NCI-H460 (cell line): ENCODE measurements at places on chromosomes 1 and 21.

GRCh38 chr1:3471356-3472087 lies 17.1 kb downstream of the ARHGEF16 start:
- peak; percentile 64 for DNase-seq

GRCh38 chr1:86149591-86149990 lies 7.0 kb downstream of the COL24A1 start:
- no peak for DNase-seq

- no peak for DNase-seq
Observed at GRCh38 chr1:218211241-218211640, 73.9 kb upstream of the RRP15 start.

GRCh38 chr1:54408147-54409066 lies 2.2 kb upstream of the SSBP3 start:
- DNase-seq, result no peak

DNA sequence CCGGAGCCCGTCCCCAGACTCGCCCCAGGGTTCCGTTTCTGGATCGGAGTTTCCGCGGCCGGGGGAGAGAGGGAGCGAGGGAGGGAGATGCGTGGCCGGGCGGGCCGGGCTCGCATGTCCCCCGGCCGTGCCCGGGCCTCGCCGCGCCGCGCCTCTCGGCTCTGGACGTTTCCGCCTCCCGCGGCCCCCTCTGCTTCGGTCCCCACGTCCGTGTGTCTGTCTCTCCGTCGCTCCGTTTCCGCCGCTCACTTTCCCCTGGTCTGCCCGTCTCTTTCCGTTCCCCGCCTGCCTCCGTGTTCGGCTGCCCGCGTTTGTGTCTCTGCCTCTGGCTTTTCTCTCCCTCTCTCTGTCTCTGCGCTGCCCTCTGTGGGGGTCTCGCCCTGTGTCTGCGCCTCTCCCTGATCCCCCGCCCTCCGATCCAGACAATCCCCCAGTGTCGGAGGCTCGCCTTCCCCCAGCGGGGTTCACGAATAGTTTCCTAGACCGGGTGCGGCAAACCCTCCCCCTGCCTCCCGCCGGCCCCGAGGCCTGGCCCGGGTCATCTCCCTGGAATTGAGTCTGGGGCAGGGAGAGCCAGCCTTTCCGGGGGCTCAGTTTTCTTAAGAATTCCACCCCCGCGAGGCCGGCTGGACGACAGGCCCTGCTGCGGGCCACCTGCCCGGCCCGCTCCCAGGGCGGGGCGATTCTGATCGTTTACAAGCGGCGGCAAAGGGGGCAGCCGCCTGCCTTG lies 735 bp downstream of the NBL1 start:
- no peak for DNase-seq

- no peak for DNase-seq
Observed at GRCh38 chr21:42084079-42084478, 13.0 kb downstream of the UMODL1 start.

DNA sequence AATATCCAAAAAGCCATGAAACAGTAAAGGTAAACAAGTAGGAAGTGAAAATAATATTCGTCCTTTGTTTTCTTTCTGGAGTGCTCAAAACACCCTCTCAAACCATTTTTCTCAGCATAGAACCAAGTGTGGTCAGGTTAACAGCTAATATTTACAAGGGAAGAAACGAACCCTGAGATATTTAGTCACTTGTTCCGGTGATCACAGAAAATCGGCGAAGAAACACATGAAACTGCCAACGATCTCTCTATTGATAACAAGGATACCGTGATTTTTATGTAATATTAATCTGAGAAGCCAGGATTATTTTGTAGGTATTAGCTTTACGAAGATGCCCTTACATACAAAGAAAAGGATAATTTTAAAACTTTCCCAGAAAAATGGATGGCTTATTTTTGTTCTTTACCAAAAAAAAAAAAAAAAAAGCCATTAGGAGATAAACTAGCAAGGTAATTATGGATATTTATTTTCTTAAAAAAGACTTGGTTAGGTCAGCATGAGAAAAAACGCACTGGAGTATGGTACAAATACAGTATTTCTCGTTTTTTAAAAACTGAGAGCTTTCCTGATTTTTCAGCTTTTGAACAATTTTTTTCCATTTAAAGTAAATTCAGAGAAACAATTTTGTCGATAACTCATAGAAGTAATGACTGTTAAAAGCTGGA lies 107.3 kb upstream of the HNRNPU start:
- no peak for DNase-seq

DNA sequence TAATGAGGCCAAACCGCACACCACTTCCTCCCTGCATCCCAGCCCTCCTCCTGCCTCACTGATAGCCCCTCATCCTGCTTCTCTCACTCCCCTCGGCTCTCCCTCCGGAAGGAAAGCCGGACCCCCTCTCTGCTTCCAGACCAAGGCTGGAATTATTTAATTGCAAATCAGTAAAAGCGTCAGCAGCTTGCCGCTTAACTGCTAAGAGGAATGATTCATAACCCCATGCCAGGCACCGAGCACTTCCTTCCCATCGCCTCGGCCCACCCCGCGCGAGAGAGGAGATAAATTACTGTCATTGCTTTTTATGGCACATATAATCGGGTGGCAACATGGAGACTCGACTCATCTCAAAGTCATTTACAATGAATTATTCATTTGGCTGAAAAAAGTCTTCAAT lies 77.3 kb downstream of the UBIAD1 start:
- DNase-seq, result no peak

GRCh38 chr1:241771117-241771516 lies 76.9 kb upstream of the EXO1 start:
- DNase-seq, result no peak

- DNase-seq, result no peak
Observed at GRCh38 chr1:86085741-86086409, 70.7 kb downstream of the COL24A1 start.

DNA sequence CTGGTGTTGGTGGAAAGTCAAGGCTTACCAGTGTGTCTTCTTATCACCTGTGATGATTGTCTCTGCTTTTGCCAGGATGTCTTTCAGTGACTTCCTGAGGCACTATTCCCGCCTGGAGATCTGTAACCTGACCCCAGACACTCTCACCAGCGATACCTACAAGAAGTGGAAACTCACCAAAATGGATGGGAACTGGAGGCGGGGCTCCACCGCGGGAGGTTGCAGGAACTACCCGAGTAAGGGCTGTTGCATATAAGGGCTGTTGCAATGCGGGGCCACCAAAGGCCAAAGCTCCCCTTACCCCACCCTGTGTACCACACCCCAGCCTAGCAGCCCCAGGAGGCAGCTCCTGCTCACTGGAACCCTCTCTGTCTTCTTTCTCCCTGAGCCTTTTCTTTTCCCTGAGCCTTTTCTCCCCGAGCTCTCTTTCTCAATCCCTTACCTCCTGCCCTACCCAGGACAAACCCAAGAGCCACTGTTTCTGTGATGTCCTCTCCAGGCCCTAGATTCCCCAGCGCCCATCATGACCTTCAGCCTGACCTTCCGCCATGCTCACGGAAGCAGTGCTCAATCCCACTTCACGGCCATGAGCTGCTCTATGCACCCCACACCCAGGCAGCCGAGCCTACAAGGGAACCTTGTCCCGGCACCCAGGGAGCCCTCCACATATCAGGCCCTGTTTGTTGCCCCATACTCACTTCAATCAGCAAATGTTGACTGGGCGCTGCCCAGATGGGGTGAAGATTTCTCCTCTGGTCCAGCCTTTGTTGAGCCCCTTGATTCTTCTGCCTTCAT lies 40.6 kb downstream of the CAPN2 start:
- DNase-seq, result no peak

DNA sequence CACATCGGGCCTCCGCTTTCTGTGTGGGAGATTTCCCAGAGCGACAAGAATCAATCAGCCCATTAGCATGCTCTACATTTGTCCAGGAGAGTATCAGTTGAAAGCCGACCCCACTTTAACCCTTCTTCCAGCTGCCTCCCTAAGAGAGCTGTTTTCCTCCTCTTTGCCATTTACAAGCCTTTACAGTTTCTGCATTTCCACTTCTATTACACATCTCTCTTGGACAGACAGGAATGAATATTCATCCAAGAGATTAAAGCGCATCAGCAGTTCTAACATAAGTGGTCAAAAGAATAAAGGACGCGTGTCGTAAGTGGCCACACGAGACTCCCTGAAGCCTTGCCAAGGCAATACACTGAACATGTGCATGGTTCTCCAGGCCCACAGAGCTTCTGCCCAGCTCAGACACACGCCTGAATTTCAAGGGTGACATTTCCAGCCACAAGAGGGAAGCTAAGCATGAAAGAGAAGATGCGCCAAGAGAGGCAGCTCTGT lies 47.3 kb downstream of the FAM78B start:
- no peak for DNase-seq

DNA sequence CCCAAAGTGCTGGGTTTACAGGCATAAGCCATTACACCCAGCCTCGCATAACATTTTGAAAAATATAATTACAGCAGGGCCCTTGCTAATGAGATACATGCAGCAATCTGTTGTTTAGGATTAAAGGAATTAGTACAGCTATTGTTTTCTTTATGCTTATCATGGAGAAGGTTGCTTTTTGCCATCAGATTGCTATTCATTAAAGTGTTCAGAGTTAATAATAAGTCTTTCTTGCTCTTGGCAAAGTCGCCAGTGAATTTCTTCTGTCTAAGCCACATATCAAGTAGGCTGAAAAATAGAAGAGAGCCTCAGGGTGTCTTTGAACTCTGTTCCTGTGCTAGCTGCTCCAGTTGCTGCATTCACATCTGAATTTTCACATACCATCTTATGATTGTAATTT lies 144.1 kb downstream of the POU2F1 start:
- no peak for DNase-seq

DNA sequence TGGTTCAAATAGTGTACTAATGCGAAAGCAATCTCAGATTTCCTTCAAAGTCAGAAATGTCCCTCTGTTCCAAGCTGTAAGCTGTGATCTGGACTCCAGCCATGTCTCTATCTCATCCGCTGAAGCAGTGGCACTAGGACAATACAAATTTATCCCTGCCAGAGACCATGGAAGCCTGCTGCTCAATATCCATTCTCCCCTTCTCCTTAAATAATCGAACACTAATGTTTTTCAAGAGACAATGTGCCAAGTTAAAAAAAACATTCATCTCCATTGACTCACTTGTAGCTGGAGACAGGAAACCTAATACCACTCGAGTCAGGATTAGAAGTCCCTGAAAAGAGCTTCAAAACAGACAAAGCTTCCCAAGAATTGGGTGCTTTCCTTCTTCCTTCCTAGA lies 38.5 kb upstream of the PGBD5 start:
- no peak for DNase-seq

DNA sequence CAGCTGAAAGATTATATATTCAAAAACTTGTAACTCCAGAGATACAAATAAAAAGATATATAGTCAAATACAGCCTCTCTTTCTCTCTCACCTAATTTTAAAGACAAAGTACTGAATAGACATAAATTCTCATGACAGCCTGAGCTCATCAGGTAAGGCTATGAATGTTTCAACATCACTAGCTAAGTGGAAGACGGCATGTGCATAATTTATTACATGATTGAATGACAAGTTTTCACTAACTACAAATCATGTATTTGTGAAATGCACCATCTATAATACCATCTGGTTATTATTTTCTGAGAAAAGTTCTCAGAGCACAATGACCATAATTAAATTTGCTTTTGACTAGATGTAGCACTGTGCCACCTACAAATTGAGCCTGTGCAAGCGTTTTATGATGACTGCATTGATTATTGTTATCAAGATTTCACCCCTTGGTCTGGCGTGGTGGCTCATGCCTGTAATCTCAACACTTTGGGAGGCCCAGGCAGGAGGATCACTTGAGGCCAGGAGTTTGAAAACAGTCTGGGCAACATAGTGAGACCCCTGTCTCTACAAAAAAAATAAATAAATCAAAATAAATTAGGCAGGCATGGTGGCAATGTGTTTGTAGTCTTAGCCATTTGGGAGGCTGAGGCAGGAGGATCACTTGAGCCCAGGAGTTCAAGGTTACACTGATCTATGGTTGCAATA lies 128.2 kb downstream of the APP start:
- no peak for DNase-seq

DNA sequence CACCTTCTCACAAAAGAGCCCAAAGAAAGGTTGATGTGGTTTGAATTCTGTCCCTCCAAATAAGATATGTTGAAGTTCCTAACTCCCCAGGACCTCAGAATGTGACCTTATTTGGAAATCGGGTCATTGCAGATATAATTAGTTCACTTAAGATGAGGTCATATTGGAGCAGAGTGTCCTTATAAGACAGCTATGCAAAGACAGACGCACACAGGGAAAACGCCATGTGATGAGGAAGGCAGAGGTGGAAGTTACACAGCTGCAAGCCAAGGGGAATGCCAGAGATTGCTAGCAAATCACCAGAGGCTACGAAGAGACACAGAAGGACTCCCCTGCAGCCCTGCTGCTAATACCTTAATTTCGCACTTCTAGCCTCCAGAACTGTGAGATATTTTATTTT lies 5.2 kb upstream of the ABCB10 start:
- no peak for DNase-seq

DNA sequence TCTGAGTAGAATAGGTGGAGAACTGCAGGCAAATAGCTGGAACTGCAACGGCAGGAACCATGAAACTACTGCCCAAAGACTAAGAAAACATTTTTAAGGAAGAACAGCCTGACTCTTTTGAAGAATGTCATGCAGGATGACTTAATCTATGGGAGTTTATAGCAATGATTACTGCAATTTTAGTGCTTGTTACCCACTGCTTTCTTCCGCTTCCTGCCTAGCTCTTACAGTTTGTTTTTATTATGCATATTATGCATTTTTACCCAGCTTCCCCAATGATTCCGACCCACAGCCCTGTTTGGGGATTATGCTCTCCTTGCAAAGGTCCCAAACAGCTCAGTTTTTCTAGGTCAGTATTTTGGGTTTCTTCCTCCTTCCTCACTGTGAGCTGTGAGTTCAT lies 71.2 kb downstream of the PCNX2 start:
- DNase-seq, result no peak

DNA sequence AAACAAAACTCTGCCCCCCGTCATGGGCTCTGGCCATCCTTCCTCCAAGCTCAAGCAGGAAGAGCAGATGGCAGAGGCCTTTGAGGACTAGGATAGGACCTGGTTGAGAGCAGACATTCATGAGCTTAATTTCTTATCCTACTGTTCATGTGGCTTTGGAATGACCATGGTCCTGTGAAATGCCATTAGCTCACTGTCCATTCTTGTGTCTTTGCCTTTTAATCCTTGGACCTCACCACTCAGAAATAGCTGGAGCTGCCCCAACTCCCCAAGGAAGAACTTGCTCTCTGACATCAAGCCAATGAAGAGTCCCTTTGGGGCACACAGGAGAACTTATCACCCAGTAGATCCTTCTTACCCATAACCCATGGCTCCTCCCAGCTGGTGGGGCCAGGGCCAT lies 11.6 kb upstream of the FAM20B start:
- DNase-seq, result no peak
